ENCODE measurements at places on chromosomes 6 and 20.

GRCh38 chr6:54959820-54960219, 113.2 kb downstream of the FAM83B start:
- DNase-seq: no peak

DNA sequence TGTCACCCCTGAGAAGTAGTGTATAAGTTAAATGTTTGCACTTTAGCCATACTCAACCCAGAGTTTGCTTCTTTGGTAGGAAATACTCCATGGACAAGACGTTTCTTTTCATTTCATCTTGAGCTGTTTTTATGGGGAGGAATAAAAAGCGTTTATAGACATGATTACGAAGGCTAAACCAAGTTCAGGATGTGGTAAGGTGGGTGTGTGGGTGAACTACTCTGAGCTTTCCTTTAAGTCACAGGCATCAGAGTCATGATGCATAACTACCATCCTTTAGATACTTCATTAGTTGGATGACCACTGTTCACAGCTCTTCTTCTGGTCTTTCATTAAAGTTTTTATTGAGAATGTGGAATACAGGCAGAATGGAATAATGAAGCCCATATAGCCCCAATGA, 48.9 kb downstream of the EBF4 start:
- no peak for DNase-seq

GRCh38 chr20:52031206-52031562, 160.4 kb downstream of the ZFP64 start:
- DNase-seq: no peak

GRCh38 chr6:903761-904160, 210.8 kb upstream of the EXOC2 start:
- no peak for DNase-seq

- DNase-seq: no peak
These were observed 38.9 kb downstream of the CD109 start for GRCh38 chr6:73734832-73735453.

DNA sequence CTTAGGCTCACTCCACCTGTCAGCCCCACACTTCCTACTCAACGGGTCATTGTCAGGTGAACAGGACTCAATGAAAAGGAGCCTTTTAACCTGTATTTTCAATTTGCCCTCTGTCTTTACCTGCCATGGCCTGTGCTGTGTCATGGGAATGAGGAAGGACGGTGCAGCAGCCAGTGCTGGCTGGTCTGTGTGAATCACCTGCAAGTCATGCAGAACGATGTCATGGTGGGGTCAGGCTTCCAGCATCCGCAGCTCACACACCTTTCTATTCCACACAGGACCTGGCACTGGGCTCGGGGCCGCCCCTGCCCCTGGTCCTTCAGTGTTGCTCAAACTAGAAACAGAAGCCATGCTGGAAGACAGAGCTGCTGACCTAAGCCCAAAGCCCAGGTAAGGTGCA, 188.7 kb upstream of the GMDS start:
- no peak for DNase-seq

- DNase-seq: no peak
These were observed 150.7 kb downstream of the FRK start for GRCh38 chr6:115909923-115910546.

GRCh38 chr6:73983367-73983766, 287.4 kb downstream of the CD109 start:
- DNase-seq: no peak

- DNase-seq: no peak
These were observed 132.1 kb upstream of the CNR1 start for GRCh38 chr6:88298066-88298845.

GRCh38 chr20:31644701-31645100, 7.0 kb downstream of the COX4I2 start:
- DNase-seq: no peak

DNA sequence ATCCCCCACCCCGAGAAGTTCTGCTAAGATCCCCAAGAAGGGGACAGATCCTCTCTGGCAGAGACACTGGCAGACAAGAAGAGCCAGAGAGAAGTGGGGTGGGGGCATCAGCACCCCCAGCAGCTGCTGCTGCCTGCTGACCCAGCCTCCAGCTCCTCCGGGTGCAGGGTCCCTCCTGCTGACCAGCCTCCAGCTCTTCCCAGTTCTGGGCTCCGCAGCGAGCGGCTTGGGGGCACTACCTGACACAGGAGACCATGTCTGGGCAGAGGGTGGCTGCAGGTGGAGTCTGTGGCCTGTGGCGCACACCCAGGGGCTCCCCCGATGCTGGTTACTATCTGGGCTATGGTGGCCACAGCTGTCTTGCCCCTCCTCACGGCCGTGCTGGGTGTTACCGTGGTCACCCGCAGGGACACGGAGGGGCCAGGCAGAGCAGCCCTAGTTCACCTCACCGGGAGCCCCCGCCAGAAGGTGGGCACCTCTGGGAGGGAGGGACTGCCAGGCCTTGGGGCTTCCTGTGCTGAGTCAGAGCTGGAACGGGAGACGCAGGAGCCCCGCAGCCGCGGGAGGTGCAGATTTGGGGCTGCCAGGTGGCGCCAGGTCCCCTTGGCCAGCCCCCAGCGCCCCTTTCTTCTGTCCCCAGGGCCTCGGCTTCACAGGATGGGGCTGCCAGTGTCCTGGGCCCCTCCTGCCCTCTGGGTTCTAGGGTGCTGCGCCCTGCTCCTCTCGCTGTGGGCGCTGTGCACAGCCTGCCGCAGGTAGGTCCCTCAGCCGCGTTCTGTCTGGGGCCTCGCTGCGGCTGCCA, 630 bp downstream of the LIME1 start:
- no peak for DNase-seq

DNA sequence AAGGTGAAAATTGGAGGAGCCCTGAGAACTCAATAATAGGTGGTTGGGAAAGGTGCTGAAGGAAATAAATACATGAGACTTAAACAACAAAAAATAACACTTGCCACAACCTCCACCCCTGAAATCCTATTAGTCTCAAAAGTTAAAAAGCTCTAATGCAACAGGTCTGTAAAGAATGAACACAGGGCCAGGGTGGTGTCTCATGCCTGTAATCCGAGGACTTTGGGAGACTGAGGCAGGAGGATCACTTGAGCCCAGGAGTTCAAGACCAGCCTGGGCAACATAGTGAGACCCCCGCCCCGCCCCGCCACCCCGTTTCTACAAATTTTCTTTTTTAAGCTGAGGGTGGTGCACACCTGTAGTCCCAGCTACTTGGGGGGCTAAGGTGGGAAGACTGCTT, 1.1 kb upstream of the ZKSCAN8 start:
- no peak for DNase-seq

DNA sequence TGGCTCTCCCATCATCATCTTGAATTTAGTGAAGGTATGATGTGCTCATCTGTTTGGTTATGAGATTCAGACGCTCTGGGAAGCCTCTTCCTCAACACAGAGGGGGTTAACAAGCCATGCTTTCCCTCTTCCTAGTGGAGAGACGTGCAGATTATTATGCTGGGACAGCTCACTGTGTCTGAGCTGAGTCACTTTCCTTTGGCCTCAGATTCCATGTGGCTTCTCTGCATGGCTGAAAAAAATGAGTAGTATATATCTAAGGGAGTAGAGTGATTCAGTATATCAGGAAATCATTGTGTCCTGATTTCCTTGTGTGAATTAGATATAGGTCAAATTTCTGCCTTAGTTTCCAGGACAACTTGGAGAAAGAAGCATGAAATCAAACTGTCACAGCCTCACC, 52.6 kb downstream of the FIG4 start:
- no peak for DNase-seq

- DNase-seq: no peak
These were observed 96.8 kb downstream of the ARMC2 start for GRCh38 chr6:108944707-108945680.

GRCh38 chr6:96610019-96610418, 47.1 kb downstream of the FHL5 start:
- DNase-seq: no peak

- DNase-seq: no peak
These were observed 513.6 kb upstream of the PTCHD4 start for GRCh38 chr6:48624631-48625030.

DNA sequence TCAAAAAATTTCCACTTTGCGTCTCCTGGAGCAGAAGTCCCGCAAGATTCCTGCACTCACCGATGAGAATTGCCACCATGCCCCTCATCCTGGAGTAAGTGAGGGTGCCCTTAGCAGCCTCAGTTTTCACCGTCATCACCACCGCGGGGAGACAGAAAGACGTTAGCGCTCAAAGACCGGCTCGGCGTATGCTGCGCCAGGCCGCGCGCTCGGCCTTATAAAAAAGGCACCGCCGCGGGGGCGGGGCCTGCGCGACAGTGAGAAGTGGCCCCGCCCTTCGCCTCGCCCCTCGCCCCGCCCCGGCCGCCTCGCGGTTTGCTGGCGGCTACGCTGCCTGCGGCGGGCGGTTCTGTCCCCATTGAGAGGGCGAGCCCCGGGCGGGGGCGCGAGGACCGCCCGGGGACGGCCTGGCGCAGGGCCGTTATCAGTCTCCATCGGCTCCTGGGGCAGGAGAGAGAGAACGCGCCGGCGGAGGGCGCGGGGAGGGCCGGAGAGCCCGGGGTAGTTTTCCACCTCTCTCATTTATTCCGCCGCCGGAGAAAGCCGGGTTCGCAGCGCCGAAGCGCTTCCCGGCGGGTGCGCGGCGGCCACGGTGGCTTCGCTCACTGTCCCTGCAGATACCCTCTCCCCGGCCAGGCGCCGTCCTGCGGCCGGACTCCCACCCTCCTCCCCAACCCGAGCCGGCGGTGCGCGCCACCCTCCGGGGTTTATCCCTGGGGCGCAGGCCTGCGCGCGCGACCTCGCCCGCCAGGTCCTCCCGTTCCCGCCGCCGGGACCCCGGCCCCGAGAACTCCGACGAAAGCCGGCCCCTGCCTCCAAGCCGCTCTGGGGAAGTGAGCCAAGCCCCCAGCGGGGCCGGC, 122.5 kb upstream of the SLC2A12 start:
- DNase-seq: peak; percentile 57

DNA sequence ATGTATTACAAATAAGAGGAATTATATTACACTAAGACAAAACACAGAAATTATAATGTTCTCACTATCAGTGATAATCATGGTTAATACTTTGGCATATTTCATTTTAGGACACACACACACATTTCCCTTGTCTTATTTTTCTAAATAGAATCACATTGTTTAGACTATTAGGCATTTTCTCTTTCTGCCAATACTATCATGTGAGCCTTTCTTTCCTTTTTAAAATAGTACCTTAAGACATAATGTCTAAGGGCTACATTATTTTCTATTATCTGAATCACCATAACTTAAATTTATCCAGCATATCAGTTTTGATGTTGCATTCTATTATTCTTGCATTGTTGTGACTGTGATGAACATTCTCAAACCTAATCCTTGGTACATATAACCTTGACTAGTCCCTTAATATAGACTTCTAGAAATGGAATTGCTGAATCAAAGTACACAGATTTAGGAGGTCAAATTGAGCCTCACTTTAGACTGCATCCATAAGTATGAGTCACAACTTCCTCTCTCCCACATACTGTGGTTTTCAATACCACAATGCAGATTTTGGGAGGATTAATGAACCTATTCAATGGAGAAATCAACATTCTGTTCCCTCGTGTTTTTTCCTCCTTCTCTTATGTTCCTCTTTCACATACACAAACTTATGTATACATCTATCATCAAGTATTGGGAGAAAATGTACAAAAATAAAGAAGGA, 212.6 kb downstream of the MOXD1 start:
- no peak for DNase-seq

GRCh38 chr6:123295181-123295580, 299.1 kb downstream of the CLVS2 start:
- no peak for DNase-seq

GRCh38 chr6:22236626-22237414, 60.0 kb downstream of the PRL start:
- DNase-seq: no peak
